ENCODE measurements at places on chromosomes 11 and 22. TPM values are rescaled to one million over a fixed set of nuclear protein-coding genes. Genes with fewer than 3 reads are reported as not detected.

The GDPD5 gene
- total RNA-seq = 4.1 TPM

The SLC43A1 gene
- total RNA-seq = 16.8 TPM

The OR6T1 gene
- total RNA-seq = not detected

The KRTAP5-1 gene
- not detected for total RNA-seq
